Ecto neural progenitor cell (in vitro differentiated cells): ENCODE measurements at places on chromosomes 2 and 18.

GRCh38 chr18:63994783-63995399, 25.0 kb downstream of the SERPINB8 start:
- peak; percentile 61 for DNase-seq

GRCh38 chr2:44596537-44597320, 235.0 kb downstream of the CAMKMT start:
- no peak for DNase-seq

DNA sequence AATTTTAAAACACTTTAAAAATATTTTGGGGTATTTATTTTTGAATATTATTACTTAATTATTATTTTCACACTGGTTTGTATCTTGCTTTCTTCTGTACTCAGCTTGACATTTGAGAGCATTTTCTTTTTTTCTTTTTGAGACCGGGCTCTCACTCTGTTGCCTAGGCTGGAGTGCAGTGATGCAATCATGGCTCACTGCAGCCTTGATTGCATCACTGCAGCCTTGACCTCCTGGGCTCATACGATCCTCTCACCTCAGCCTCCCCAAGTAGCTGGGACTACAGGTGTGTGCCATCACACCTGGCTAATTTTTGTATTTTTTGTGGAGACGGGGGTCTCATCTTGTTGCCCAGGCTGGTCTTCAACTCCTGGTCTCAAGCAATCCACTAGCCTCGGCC, 79.9 kb upstream of the DLX2 start:
- no peak for DNase-seq

GRCh38 chr18:10482985-10483949, 28.8 kb downstream of the APCDD1 start:
- no peak for DNase-seq

DNA sequence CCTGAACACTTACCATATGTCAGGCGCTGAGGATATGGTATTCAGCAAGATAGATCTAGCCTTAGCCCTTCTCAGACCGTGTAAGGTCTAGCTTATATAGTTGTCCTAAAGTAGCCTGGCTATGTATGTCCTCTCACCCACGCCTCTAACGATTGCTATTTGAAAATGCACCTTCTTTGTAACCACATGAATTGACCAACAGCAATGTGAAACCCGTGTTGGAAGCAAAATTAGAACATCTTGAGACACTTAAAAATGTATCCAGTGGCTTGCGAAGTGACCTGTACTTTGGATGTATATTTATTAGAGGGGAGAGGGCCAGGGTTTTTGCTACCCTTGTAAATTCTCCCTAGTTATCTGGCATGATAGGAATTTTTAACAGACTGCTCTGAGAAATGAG, 860.0 kb upstream of the ZEB2 start:
- DNase-seq = no peak

DNA sequence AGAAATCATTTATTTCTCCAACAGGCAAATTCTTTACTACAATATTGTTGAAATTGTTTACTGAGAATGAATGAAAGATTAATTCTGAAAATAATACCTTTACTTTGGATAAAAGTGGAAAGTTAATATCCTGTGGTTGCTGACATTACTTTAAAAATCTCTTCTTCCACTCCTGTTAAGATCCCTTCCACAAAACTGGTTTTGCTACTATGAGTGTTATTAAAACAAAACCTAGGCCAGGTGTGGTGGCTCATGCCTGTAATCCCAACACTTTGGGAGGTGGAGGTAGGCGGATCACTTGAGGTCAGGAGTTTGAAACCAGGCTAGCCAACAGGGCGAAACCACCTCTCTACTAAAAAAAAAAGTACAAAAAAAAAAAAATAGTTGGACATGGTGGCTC, 123.9 kb upstream of the CCDC150 start:
- no peak for DNase-seq

GRCh38 chr2:70655786-70656185, 102.2 kb upstream of the TGFA start:
- DNase-seq = peak; percentile 32

- no peak for DNase-seq
Measured at GRCh38 chr2:16241166-16242160, 301.1 kb downstream of the MYCN start.

GRCh38 chr18:12038082-12038638, 55.5 kb upstream of the ANKRD62 start:
- no peak for DNase-seq

DNA sequence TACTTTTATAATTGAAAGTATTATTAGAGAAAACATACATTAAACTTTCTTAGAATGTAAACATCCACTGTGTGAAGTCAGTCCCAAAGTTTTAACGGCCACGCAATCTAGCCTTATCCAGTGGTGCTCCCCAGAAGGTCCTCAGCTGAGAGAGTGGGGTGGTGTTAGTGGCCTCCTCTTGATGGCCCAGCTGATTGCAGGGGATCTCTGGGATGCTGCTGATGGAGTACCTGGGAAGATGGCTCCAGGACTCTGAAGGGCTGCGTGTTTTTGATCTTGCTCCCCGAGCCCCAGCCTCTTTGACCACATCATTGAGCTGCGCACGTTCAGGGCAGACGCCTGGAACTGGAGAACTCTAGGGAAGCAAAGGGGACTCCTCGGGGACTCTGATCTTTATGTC, 181.4 kb downstream of the FAM210A start:
- no peak for DNase-seq

DNA sequence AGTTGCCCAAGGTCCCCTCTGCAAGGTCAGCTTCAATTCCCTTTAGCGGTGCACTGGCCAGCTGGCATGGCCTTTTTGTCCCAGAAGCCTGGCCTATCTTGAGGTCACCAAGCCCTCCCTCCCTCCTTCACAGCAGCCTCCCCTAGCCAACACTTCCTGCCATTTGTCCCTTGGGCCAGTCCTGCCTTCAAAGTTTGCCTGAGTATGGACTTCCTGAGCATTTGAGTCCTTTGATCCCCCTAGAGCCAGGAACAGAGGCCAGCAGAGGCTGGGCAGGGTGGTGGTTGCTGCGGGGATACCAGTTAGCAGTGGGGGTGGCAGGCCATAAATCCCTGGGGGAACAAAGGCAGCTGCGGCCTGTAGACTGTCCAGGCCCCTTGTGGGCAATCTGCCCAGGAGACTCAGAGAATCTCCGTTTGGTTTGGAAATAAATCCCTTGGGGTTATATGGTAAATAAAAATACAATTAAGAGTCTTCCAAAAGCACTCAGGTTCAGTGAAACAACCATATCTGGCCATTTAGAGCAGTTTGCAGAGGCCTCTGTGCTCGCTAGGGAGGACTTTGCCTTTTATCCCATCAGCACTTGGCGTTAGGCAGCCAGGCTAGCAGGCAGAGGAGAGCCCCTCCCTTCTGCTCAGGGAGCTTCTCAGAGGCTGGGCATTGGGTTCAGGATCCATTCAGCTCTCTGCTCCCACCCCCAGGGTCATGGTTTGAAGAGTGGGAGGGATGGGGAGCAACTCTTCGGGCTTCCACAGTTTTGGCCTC, 3.1 kb upstream of the HES6 start:
- DNase-seq = no peak

GRCh38 chr2:188291617-188292347, at the start of gene GULP1:
Gene GULP1, plus strand, starts transcription at chr2:188291874. Its CDS starts 185,829 bp downstream, at chr2:188477703.
- peak; percentile 92 for DNase-seq

- no peak for DNase-seq
Measured at GRCh38 chr2:157751462-157752058, 122.9 kb upstream of the ACVR1C start.

GRCh38 chr2:7324706-7325105, 407.5 kb downstream of the RNF144A start:
- peak; percentile 51 for DNase-seq

DNA sequence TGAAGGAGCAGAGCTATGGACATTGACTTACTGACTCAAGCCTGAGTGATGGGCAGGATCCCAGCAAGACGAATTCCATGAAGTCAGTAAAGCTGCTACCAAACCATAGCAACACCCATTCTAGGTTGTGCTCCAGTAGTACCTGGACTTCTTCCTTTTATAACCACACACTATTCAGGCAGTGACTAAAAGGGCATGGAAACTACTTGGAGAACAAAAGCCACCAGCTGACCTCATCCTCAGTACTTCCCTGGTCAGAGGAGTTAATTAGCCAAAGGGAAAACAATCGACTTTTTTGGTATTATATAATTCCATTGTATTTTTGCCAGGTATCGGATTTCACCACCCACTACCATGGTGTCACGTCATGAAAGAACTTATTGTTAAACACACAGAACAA, 237.1 kb downstream of the TTC32 start:
- DNase-seq = peak; percentile 11

- no peak for DNase-seq
Measured at GRCh38 chr2:240142256-240142775, 1.9 kb upstream of the OTOS start.

DNA sequence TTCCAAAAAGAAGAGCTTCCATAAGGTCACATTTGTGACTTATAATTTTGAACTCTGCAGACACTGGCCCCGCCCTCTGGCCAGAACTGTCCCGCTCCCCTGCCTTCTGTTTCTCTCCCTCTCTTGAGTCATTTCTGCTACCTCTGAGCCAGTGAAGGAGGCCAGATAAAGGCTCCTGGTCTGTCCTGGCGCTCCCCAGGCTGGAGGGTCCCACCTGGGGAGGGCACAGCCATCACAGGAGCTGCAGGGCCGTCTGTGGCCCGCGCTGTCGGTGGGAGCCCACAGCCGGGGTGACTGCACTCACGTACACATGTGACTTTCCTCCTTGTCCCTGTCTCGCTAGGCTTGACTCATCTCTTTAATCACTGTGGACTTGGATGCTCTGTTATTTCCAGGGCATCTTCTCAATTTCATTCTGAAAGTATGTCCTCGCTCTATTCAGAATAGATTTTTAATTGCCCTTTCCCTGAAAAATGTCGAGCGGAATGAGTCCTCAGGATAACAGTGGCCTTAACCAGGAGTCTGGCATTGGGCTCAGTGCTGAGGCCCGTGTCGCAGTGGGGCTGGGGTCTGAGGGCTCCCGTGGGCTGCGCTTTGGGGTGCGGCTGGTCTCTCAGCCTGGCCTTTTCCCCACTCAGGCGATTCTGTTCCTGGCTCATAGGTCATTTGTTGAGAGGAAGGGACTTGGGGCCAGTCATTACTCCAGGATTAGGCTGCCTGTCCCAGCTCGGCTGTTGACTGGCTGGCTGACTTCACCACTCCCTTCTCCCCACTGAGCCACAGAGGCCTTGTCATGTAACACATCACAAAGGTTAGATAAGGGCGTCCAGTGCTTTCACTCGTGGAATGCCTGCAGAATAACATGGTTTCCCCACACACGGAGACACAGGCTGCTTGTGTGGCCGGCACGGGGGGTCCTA, 34.5 kb downstream of the KLHL29 start:
- peak; percentile 42 for DNase-seq

- no peak for DNase-seq
Measured at GRCh38 chr2:162261032-162261945, 18.0 kb upstream of the FAP start.

DNA sequence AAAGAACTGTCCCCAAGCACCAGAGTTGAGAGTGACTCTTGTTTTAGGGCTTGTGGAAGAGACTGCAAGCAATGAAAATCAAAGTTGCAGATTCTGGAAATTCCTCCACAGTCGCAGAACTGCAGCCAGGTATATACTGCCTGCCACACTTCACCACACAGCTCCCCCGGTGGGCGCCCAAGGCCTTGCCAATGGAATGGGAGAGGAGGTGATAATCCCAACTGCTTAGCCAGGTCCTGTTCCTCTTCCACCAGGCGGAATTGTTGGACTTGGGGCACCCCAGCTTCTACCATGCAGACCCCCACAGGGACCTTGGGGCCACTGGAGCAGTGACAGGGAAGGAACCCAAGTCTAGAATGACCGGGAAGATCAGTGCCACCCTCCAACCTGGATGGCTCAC, 4.8 kb upstream of the PDIA6 start:
- DNase-seq = peak; percentile 62

GRCh38 chr2:173972636-173973035, 7.5 kb upstream of the SP3 start:
- no peak for DNase-seq

- DNase-seq = no peak
Measured at GRCh38 chr2:54676656-54677055, 46.8 kb upstream of the EML6 start.

DNA sequence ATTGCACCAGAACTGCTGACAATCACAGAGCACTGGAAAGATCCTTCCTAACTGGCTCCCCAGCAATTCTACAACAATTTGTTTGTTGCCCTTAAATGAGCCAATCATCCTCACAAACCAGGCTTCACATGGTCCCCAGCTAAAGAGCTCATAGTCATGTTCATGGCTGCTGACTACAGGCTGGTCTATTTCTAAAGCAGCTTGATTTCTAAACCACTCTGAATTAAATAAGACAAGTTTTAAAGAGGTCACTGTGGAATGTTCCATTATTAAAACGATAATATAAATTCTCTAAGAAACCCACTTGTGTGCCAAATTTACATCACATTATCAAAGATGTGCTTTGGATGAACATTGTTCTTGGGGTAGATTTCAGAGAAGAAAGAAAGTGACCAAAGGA, 110.7 kb downstream of the COPS8 start:
- no peak for DNase-seq

DNA sequence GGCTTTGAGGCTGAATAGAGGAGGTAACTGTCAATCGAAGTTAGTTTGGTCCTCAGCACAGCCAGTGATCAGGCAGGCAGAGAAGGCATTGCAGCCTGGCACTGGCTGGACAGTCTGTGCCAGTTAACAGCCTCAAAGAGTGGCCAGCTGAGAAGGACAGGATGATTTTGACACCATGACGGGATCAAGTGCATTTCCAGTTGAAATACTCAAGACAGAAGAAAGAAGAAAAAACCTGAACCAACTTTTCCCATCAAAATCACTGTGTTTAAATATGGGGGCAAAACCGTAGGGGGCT, 96.7 kb upstream of the ZCCHC2 start:
- DNase-seq = no peak

DNA sequence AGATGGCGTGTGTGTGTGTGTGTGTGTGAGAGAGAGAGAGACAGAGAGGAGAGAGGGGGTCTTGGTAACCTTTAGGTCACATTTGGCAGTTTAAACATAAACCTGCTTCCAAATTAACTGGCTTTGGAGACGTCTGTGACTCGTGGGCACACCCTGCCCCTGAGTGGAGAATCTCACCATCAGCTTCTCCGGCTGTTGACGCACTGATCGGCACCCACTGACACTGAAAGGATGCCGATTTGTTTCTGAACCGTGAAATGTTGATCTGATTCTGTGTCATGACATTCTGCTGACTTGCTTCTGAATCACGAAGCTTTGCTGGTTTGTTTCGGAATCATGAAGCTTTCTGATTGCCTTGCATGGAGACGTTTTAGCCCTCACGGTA, 114.7 kb downstream of the RTP5 start:
- no peak for DNase-seq

DNA sequence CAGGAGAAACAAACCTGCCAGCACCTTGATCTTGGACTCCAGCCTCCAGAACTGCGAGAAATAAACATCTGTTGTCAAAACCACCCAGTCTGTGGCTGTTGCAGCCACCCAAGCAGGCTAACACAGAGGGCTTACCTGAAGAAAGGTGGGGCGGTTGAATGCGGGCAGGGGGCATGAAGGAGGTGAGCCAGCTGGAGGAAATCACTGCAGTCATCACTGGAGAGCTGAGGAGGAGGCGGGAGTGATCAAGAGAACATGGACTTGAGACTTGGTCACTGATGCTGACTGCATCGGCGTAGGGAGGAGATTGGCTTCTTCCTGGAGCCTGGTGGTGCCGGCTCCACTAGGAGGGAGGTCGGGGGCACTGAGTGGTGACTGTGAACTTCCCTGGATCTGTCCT, 14.6 kb upstream of the ARMC9 start:
- no peak for DNase-seq
